ENCODE measurements at places on chromosomes 4 and X.

DNA sequence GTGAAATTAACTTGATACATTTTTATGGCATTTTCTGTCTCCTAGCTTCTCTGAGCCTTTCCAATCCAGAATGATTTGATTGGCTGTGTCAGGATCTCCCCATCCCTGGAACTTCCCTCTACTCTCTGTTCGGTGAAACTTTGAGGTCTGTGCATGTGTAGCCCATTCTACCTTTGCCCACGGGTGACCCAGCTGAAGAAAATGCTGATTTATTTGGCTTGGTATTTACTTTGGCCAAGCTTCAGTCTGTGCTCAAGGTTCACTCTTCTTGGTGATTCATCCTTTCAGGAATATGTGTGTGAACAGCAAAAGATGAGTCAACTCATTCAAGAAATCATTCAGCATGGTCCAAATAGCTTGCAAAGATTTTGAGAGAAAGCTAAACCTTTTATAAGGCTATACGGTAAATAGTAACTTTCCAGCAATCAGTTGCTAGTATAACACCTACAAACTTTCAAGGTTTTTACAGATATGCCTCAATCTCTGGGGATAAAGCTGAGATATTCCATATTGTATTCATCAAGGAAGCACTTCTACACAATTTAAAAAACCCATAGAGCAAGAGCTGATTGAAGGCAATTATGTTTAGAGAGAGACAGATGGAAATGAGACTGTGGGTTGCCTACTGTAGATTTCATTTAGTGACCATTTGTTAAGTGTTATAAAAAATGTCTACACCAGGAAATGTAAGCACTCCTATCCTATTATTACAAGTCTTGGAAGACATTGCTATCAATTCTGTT lies 233.9 kb upstream of the CXXC4 start:
- peak; percentile 9 for DNase-seq

GRCh38 chr4:83701041-83701440 lies 165.1 kb downstream of the GPAT3 start:
- no peak for DNase-seq

GRCh38 chr4:16643893-16644292 lies 254.6 kb downstream of the LDB2 start:
- no peak for DNase-seq

DNA sequence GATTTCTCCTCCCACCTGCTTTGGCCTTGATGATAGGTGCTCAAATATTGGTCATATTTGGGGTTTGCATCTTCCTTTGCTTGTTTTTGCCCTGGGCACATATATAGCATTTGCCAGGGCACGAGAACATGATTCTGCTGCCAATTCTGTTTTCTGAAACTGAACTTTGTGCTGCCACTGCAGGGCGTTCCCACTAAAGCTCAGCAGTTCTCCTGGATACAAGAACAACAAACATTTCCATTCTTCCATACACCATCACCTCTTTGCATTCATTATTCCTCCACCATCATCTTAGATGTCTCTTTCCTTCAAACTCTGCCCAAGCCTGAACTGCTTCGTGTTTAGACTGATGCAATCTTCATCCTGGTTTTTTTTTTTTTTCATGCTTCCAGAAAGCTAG lies 36.3 kb upstream of the GATB start:
- DNase-seq, result no peak

GRCh38 chr4:53476232-53477037 lies 99.0 kb downstream of the FIP1L1 start:
- DNase-seq, result peak; percentile 99

DNA sequence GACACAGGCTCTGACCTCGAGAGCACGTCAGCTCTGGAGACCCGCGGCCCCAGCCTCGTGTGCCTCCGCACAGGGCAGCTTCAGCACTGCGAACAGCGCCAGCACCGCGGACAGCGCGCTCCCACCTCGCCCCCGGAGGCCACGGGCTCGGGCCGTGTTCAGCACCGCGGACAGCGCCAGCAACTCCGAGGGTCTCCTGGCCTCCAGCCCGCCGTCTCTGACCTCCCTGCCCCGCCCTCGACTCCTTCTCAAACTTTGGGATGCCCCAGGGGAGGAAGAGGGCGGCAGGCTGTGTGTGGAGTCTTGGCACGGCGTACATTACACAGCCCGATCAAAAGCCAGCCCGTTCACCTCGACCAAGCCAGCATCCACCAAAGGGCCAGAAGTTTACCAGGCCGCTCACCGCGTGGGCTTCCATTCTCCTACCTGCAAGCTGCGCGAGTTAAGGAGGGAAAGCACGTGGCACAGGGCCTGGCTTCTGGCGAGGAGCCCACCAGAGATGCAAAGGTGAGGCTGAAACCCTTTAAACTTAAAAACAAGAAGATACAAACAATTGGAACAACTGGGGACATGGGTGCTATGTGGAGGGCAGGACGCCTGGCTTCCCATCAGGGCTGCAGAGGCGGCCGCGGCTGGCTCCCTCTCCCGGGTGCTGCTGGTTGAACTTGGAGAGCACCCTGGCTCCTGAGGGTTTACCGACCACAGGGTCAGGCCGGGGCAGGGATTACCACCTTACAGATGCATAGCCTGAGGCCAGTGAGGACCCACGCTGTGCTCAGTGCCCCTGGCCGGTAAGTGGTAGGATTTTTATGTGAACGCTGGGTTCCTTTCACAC lies 4.5 kb upstream of the NKX1-1 start:
- peak; percentile 53 for DNase-seq

DNA sequence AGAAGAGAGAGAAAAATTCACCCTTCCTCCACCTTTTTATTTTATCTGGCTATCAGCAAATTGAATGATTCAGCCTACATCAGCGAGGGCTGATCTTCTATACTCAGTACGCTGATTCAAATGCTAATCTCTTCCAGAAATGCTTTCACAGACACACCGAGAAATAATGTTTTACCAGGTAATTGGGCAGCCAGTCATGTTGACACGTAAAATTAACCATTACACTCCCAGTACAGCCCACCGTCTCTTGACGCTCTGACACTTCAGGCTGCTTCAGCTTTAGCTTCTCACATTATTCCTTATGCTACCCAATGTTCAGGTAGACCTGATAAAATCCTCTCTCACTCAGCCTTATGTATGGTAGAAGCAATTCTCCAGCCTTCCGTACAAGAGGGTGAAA lies 835.2 kb upstream of the PCDH10 start:
- no peak for DNase-seq

GRCh38 chr4:26596843-26597242 lies 13.0 kb downstream of the TBC1D19 start:
- DNase-seq, result no peak
